ENCODE measurements at places on chromosomes 12 and 14.

DNA sequence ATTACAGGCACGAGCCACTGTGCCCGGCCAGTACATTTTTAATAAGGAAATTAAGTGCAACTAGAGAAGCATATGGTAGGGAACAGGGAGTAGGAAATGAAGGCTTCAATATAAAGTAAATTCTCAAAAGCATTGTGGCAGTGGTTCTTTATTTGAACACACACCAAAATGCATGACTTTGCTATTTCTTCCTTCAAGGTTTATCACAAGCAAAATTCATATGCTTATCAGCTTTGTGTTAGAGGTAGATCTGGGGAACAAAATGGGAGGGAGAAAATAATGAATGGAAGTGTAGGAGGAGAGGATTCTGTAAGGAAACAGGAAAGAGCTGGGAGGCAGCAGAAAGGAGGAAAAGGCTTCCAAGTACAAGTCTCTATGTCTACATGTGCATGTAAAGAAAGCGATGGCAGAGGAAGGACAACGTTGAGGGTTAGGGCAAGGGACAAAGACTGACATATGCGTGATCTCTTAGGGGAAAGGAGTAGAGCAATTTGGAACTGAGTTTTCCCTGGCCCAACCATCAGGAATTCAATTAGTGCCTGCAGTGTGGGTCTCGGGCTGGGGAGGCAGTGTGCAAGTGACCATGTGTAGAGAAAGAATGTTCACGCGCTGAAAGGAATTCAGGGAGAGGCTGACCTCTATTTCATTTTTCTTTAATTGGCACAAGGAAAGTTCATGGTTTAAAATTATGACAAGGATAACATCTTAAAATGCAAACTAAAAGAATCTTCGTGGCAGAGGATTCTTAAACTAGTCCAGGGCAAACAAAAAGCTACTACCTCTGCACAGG, 22.9 kb upstream of the RASSF8 start:
- DNase-seq = no peak

DNA sequence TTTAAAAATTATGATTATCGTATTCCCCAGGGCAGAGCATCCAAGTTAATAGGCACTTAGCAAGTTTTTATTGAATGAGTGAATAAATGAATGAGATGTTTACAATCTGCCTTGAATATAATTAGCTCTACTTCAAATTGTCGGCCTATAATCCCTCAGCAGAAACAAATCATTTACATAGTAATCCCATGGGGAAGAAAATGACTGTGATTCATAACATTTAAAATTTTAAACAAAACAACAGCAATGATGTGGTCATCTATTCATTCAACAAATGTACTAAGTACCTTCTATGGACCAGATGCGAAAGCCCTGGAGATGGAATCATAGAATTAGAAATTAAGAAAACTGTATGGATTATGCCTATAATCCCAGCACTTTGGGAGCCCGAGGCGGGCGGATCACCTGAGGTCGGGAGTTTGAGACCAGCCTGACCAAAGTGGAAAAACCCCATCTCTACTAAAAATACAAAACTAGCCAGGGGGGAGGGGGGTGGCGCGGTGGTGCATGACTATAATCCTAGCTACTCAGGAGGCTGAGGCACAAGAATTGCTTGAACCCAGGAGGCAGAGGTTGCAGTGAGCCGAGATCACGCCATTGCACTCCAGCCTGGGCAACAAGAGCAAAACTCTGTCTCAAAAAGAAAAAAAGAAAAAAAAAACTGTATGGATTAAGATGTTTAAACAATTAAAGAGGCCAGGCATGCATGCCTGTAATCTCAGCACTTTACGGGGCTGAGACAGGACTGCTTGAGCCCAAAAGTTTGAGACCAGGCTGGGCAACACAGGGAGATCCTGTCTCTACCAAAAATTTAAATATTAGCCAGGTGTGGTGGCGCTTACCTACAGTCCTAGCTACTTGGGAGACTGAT, 17.7 kb upstream of the MDM2 start:
- no peak for DNase-seq

DNA sequence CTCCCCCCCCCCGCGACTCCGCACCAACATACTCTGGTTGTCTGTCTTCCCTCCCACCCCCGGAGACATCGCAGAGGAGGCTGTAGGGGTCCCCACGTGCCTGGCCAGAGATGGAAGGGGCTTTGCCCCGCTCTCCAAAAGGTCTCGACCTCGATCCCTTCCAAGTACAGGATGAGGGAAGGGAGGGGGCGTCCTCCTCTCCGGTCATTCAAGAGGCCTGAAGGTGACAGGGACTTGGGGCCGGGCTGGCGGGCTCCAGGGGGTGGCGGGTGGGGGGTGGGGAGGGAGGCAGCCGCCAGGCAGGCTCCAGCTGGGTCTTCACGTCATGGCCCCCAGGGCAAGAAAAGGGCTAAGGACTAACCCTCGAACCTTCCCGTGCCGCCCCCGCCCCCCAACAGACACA, 15.1 kb downstream of the TBX3 start:
- no peak for DNase-seq

- DNase-seq = no peak
Observed at GRCh38 chr12:97229004-97229403, 233.6 kb upstream of the RMST start.

DNA sequence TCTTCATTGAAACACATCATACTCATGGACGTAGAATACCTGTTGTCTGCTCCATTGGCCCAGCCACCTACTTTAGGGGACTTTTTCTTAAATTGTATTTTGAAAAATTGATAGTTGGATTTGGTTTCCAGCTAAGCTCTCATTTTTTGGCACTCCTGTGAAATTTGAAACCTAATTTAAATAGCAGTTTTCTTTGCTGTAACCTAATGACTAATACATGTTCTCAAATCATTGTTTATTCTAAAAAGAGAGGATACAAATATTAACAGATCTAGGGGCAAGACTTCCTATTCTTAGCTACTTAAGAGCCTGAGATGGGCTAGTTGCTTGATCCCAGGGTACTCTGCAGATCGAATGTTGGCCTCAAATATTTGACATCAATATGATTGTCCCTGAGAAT, 78.9 kb downstream of the PLEKHA5 start:
- DNase-seq = no peak

DNA sequence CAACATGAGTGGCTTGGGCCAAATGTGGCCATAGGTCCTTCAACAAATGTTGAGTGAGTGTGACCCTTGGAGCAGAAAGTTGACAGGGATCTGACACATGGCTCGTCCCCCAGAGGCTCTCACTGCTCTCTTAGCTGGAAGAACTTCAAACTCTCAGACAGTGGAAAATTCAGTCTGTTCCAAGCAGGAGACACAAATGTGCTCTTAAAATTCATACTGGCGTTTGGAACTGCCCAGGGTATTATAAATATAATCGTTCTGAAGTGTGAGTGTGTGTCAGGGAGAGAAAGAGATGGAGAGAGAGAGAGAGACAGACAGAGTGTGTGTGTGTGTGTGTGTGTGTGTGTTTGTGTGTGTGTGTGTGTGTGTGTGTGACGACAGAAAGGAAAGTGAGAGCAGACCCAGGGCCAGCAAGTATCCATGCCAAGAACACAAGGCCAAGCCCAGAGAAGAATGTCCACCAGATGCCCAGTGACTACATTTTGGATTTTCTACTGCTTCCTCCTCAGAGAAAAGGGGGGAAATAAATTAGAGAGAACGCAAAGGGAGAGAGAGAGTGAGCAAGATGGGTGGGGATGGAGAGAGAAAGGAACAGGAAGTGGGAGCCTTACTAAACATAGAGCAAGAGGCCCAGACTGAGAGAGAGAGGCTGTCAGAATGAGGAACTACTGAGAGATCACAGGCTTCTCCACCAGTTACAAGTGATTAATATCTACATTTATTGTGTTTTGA, 193.6 kb upstream of the NUDT4 start:
- DNase-seq = no peak

DNA sequence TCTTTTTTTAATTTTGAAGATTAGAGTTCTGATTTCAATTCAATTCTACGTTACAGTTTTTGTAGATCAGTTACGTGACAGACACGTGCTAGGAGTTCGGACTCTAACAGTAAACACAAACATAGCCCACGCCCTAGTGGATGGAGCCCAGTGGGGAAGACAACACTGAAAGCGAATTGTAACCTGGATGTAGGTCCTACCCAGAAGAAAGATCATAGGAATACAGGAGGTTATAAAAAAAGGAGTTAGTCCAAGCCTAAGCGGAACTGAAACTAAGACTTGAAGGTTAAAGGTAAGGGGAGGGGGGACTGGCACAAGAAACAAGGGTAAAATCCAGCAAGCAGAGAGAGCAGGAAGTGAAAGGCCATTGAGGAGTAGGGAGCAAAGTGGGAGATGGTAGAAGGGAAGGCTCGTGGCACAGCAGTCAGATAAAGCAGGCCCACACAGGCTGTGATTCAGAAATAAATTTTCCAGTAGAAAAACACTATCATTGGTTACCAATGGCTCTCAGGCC, 15.7 kb upstream of the CRY1 start:
- no peak for DNase-seq

DNA sequence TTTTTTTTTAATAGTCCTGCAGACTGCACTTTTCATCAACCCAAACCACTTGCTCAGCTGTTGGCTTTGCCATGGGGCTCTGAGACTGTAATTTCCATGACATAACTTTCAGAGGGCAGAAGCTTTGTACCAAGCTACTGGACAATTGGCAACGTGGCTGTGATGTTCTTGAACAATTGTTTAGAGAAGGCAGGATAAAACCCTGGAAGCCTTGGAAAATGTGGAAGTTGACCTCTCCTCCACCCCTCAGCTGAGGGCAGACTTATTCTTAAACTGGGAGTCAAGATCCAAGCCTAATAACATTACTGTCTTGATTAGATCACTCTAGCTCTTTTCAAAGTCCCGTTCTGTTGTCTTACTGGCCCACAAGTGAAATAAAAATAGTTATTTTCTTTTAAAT, 2.2 kb downstream of the OR4E1 start:
- DNase-seq = no peak

GRCh38 chr12:112116232-112117060, 7.9 kb upstream of the NAA25 start:
- no peak for DNase-seq

Measured in stimulated activated effector memory CD8-positive, alpha-beta T cell treated with anti-CD3 and anti-CD28 coated beads, Interleukin-12 subunit alpha, Interleukin-12 subunit beta, amount 100 ng/mL, for 72 hours (primary cell).